Activated T-helper 1 cell treated with anti-CD3 and anti-CD28 coated beads, Interleukin-2, amount 50 U/mL, for 16 hours (primary cell): ENCODE measurements at places on chromosomes 4 and X.

- DNase-seq = no peak
These were observed 17.9 kb downstream of the COQ2 start for GRCh38 chr4:83266689-83267088.

GRCh38 chrX:79524642-79525041 lies 157.5 kb upstream of the ITM2A start:
- DNase-seq = no peak

DNA sequence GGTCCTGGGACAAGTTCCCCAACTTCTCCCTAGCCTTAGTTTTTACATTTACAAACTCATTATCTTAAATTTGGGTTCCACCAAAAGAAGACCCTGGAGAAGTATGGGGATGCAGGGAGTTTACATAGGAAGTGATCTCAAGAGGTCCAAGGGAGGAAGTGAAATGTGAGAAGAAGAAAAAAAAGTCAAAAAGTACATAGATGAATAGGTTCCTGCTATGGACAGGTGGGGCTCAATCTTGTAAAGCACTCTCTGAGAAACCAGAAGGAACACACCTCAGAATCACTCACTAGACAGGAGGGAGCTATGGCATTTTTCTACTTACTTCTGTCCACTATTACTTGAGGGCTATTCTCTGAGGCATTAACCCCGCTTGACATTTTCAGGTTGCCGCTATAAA lies 56.6 kb downstream of the ARHGAP6 start:
- no peak for DNase-seq

- DNase-seq = no peak
These were observed 1351.6 kb upstream of the PABPC4L start for GRCh38 chr4:135553213-135553612.

DNA sequence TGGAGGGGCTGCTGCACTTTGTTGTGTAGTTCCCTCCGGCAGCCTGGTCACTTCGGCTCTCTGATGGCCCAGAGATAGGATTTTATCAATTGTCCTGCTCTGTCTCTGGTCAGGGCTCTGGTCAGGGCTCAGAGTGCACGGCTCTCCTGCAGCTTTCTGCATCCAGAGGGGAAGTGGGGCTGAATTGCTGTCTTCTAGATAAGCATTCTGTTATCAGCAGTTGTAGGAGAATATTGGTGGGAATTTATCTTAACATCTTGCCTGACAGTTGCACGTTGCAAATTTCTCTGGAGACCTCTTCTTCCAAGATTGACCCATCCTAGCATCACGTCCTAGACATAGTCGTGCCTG lies 62.8 kb downstream of the FAM193A start:
- DNase-seq = no peak

GRCh38 chrX:15646031-15646430 lies 18.6 kb downstream of the CLTRN start:
- no peak for DNase-seq

DNA sequence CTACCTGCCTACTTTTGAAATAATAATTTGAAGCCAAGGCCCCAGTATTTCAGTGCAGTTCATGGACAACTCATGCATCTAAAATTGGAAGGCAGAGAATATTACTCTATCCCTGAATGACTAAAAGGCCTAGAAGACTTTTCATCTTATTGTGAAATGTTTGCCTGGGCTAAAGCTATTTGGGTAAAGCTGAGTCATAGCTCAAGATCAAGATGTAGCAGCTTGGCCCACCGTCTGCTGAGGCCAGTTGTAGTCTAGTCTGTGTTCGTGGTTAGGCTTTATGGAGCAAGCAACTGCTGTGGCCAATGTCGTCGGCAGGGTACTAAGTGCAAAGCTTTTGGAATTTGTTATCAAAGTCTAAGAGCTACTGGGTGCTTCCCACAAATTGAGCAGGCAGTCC lies 929.1 kb downstream of the RAB28 start:
- DNase-seq = no peak

GRCh38 chr4:107066621-107067020 lies 30.5 kb upstream of the DKK2 start:
- no peak for DNase-seq

DNA sequence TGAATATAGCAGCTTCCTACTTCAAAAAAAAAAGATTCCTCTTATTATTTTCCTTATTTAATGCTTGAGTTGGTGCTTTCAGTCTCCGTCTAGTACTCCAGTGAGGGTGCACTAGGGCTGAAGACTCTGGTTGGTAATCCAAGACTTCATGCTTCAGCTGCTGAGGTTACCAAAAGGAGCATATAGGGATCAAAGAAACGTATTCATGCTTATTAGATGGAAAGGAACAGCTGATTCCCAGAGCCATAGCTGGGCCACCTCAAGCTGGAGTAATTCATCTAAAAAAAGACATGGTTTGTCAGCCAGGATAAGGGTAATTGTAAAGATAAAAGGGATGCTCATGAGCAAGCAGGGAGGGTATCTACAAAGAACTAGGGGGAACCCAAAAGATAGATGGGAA lies 131.7 kb upstream of the FAM47B start:
- DNase-seq = no peak

GRCh38 chrX:53481093-53481492 lies 46.9 kb upstream of the HSD17B10 start:
- no peak for DNase-seq

- no peak for DNase-seq
These were observed 19.8 kb upstream of the ADD1 start for GRCh38 chr4:2823671-2824328.

DNA sequence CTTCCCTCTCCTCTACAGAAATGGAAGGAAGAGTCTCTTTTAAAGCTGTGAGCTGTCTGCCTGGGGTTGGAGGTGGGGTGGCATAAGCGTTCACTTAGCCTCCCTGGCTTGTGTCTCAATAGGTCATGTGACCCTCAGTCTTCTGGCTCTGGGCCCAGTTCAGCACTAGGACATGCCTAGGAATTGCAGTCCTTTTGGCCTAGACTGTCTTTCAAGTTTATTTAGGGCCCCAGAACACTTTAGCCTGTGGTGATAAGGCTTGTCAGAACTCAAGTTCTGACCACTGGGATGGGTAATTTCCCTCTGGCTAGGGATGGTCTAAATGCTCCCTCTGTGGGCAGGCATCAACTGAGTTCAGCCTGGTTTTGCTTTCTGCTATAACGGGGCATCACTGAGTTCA lies 34.3 kb upstream of the ARMCX4 start:
- no peak for DNase-seq

DNA sequence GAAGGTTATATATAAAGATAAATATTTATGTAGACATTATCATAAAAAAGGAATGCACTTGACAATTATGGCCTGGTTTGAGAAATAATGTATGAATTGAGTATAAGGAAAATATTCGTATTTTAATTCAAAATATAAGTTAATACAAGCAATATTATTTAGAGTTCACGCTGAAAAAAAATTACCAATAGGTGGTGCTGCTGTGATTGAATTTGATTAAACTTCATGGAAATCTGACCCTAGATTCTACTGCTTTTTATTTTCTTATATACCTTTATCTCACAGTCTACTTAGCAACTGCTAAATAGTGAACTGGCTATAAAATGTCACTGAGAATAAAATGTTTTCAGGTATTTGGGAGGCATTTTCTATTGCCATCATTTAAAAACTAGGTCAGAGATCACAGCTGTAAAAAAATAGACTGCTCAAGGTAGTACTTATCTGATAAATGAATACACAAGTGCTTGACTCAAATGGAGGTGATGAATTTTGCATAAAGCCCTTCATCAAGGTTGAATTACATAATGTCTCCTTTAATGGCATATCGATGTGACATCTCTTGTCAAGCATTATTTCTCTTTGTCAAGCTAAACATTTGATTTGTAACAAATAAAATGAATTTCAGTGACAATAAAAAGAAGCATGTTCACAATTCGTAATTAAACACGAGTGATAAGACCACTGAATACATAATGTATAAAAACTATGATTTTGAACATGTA lies 1638.8 kb upstream of the PCDH7 start:
- DNase-seq = no peak

DNA sequence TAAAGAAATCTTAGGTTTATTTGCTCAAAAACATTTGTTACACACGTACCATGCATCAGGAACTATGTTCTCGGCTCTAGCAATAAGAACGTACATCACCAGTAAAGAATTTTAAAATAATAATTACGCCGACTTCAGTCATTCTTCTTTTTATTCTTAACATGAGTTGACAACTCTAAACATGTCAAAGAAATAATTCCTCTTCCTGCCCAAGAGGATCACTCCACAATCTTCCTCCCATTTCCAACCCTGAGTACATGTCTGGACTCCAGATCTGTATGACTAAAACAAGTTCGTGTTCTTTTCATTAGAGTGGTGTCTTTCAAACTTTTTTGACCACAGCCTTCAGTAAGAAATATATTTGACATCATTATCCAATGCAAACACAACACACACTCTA lies 201.6 kb upstream of the GRIA3 start:
- no peak for DNase-seq

DNA sequence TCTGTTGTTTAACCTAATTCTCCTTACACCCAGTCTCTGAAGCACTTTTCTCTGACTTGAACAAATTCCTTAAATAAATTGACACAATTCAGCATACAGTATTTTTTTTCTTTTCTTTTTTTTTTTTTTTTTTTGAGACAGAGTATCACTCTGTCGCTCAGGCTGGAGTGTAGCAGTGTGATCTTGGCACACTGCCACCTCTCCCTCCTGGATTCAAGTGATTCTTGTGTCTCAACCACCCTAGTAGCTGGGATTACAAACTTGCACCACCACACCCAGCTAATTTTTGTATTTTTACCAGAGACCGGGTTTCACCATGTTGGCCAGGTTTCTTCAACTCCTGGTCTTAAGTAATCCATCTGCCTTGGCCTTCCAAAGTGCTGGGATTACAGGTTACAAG lies 1498.1 kb upstream of the PCDH10 start:
- DNase-seq = no peak

GRCh38 chr4:154039435-154040343 lies 250.8 kb upstream of the SFRP2 start:
- no peak for DNase-seq

- DNase-seq = no peak
These were observed 18.0 kb downstream of the NBDY start for GRCh38 chrX:56746996-56747395.

GRCh38 chr4:167555338-167556022 lies 321.2 kb upstream of the SPOCK3 start:
- DNase-seq = no peak
